ENCODE measurements at places on chromosomes 6 and 20.

DNA sequence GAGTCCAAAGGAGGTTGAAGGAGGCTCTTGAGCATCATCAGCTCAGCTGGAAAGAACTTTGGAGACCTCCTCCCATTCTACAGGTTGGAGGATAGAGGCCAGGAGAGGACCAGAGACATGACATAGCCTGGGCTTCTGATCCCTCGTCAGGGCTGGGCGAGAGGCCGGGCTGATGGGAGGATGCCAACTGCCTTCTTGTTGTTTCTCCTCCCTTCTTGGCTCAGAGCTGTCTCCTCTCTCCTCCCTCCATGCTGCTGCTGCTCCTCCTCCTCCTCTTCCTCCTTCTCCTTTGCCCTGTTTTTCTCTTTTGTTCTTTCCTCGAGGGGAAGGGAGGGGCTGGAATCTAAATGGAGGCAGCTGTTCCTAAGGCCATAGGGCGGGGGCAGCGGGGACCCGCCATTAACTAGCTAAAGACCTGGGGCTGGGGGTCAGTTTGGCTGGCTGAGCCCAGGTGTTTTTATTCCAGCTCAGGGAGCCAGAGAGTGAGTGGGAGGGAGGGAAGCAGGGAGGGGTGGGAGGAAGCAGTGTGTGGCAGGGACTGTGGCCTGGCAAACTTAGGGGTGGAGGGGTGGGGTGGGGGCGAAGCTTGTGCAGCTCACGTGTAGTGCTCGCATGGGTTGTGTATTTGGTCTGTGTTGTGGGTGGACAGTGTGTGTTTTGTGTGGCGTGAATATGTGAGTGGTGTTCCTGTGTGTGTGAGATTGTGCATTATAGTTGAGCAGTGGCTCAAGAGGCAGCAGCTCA is 84.8 kb downstream of the CD40 start:
- no peak for DNase-seq

GRCh38 chr6:161038229-161039031 is 46.9 kb downstream of the MAP3K4 start:
- DNase-seq, result no peak

DNA sequence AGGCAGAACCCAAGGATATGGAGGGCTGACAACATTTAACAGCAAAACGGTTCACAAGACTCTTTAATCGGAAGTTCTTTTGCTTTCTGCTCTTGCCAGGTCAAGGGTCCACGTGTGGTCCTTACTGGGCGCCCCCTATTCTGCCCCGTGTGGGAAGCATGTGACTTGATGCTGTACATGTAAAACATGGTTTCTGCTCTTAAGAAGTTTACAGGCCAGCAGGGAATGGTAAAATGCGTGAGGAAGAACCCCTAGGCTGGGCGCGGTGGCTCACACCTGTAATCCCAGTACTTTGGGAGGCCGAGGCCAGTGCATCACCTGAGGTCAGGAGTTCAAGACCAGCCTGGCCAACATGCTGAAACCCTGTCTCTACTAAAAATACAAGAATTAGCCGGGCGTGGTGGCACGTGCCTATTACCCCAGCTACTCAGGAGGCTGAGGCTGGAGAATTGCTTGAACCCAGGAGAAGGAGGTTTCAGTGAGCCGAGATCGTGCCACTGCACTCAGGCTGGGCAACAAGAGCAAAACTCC is 19.3 kb downstream of the ZNF217 start:
- no peak for DNase-seq

- no peak for DNase-seq
Observed at GRCh38 chr6:116309001-116309400, 29.3 kb upstream of the TSPYL1 start.
